Esophagus muscularis mucosa (tissue), 4 donors: ENCODE measurements at places on chromosomes 16 and 17. TPM values are rescaled to one million over a fixed set of nuclear protein-coding genes. Genes with fewer than 3 reads are reported as not detected.

The FZD2 gene
- 2.2 TPM for total RNA-seq

The PRAC1 gene
- not detected for total RNA-seq

The CNGB1 gene
- total RNA-seq, result 0.33 TPM

The RDM1 gene
- total RNA-seq, result not detected

The TBC1D3C gene
- total RNA-seq, result not detected

The ELMO3 gene
- 0.83 TPM for total RNA-seq

The YPEL3 gene
- total RNA-seq, result 102 TPM

The CD300LB gene
- total RNA-seq, result 0.83 TPM

The ZNF821 gene
- 5.5 TPM for total RNA-seq

The CEP295NL gene
- 0.78 TPM for total RNA-seq

The SRR gene
- total RNA-seq, result 14.4 TPM

The HCFC1R1 gene
- 28.8 TPM for total RNA-seq

The TBC1D3 gene
- total RNA-seq, result not detected

The ZNF23 gene
- total RNA-seq, result 12.5 TPM

The NPIPA8 gene
- not detected for total RNA-seq

The HSD17B1 gene
- total RNA-seq, result 0.50 TPM

The SCGB1C2 gene
- not detected for total RNA-seq

The HS3ST3A1 gene
- 7.9 TPM for total RNA-seq

The COASY gene
- 22.9 TPM for total RNA-seq

The CD79B gene
- total RNA-seq, result 2.1 TPM

The NPTX1 gene
- 0.42 TPM for total RNA-seq

The DNAI2 gene
- not detected for total RNA-seq

The IL17C gene
- total RNA-seq, result not detected

The CORO1A gene
- 33.5 TPM for total RNA-seq

The WIPF2 gene
- 7.8 TPM for total RNA-seq

The TMC7 gene
- total RNA-seq, result 0.83 TPM

The TMEM235 gene
- total RNA-seq, result not detected

The CDR2L gene
- 36.7 TPM for total RNA-seq

The PHF12 gene
- total RNA-seq, result 27.8 TPM

The CSH2 gene
- total RNA-seq, result not detected

The TMC6 gene
- total RNA-seq, result 14.4 TPM
